Fibroblast of skin of scalp (primary cell): ENCODE measurements at places on chromosomes 4 and X.

DNA sequence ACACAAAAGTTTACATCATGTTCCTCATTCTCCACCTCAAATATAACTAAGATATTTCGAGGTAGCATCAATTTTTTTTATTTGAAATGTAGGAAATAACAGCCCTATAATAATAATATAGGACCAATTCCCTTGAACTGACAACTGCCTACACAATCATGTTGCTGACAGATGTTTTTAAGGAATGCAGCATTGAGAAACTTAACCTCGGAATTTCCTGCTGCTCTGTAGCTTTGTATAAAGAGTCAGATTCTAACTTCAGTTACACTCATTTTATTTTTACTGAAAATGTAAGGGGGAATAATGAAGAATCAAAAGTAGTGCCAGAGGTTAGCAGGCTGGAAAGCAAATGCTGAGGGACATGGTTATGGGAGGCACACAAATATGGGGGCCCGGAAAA lies 235.8 kb downstream of the RBMX2 start:
- DNase-seq = peak; percentile 56

GRCh38 chr4:176099314-176099713 lies 33.7 kb downstream of the WDR17 start:
- no peak for DNase-seq

GRCh38 chrX:42933187-42933586 lies 155.2 kb upstream of the PPP1R2C start:
- no peak for DNase-seq

GRCh38 chr4:125791896-125792295 lies 477.1 kb downstream of the FAT4 start:
- peak; percentile 35 for DNase-seq

- DNase-seq = peak; percentile 82
Observed at GRCh38 chrX:138925330-138925729, 213.8 kb upstream of the FGF13 start.
